Activated CD4-positive, alpha-beta T cell treated with anti-CD3 and anti-CD28 coated beads for 48 hours (primary cell): ENCODE measurements at places on chromosomes 2 and 18.

GRCh38 chr2:239239607-239240413, 161.0 kb downstream of the HDAC4 start:
- DNase-seq = no peak

DNA sequence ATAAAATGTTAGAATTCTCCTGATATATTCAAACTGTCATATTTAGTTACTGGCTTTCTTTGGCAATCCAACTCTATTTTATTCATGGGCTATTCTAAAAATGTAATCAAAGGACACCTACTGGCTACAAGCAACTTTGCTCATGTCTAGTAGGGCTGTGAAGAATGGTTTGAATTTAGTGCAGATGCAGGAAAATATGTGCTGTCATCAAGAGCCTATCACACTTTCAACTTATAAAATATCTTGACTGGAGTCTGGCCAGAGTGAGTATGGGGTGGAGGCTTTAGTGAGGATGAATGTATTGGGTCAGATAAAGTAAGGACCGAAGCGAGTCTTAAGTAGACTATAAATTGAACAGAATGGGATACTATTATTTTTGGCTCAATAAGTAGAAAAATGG, 343.4 kb upstream of the SPRED2 start:
- DNase-seq = no peak

DNA sequence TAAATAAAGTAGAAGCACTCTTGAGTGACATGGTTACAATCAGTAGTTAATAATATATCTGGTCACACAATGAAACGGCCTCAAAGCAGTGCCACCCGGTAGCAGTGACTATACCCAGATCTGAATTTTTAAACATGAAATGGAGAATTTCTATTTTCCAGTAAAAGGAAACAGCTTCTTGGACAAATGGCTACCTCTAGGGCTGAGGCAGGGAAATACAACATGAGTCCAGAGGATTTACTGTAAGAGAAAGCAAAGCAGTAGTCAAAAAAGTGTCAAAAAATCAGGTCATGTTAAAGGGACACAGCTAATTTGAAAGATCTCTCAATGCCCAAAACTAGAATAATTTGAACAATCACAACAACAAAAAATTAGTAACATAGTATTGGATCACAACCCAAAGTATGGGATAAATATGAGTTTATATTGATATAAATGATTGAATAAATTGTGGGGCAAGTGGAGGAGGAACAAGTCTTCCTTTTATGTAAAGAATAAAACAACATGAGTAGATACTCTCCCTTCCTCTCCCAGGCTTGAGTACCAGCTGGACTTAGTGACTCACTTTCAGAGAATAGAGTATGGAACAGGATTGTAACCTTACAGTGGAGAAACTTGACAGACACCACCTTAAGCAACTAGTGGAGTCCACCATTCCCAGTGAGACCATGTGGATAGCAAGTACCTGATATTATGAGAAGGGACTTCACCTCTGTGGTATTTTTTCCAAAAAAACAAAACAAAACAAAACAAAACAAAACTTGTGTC, 180.8 kb downstream of the MBD2 start:
- no peak for DNase-seq

- DNase-seq = no peak
Measured at GRCh38 chr2:135471106-135471505, 59.9 kb downstream of the ZRANB3 start.

- DNase-seq = no peak
Measured at GRCh38 chr2:19804639-19805260, 97.0 kb downstream of the TTC32 start.

DNA sequence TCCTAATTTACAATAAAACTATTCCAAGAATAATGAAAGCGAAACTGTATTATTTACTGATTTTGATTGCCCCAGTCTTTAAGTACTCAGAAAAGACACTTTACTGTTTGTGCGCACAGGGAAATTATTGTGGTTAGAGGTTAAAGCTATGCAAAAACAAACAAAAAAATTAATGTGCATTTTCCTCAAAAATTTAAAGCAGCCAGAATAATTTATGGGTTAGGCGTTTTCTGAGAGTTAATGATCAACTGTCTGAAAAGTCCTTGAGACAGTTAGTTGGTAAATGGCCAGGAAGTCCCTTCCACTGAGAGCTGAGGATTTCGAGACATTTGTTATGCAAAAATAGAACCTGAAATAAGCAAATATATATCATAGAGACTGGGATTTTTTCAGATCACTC, 143.3 kb downstream of the IRS1 start:
- no peak for DNase-seq

DNA sequence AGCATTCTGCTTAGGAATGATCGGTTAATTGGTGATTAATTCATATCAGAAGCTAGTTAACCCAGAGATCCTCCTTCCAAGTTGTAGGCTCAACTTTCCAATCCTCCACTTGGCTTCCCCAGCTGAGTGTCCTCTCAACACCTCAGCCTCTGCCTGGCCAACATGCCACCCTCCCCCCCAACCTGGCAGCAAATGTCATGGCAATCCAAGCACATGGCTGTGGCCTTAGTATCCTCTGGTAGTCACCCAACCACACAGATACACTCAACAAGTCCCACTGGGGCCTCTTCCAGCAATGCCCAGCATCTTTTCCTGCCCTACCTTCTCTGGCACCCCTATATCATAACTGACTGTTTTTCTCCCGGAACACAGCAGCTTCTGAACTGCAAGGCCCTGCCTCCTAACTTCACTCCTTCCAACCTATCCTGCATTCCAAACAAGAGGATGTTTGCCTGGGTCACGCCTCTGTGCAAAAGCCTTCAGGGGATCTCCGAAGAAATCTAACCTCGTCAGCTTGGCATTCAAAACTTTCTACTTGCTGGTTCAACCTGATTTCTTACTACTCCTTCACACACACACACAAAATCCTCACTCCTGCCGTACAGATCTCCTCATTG, 195.0 kb downstream of the CYP26B1 start:
- no peak for DNase-seq

- DNase-seq = no peak
Measured at GRCh38 chr2:234628953-234629352, 132.1 kb upstream of the ARL4C start.

DNA sequence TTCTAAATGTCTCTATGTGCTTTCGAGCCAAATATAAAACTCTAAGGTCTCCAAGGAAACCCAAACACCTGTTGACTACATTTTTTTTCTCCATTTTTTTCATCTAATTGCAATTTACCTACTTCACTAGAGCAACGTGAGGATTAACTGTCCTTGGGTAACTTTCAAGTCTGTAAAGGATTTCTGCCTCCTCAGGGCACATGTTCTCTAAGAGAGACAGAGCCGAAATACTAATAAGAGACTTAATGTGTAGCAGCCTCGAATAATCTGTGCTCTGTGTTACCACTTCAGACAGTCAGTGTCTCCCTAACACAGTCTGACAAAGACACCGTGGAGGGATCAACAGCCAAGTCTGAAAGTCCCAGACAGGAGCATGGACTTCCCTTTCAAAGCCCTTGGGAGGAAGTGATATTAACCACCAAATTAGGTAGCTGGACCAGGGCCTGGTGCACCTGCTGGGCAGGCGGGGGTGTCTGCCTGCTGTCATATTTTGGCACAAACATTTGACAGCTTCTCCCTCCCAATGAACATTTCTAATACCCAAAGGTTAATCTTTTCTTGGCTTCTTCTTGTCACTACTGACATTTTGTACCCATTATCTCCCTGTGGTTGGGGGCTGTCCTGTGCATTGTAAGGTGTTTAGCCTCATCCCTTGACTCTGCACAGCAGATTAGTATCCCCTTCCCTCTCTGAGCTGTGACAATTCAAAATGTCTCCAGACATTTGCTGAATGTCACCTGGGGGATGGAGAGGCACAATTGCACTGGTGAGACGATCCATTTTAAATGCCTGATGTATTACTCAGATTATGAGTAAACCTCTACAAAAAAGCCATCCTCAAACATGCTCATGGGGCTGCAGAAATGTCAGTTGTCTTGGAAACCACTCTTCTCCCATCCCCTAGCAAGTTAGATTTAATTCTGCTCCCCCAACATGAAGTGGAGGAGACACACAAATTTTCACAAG, 45.7 kb upstream of the LYPD1 start:
- no peak for DNase-seq

DNA sequence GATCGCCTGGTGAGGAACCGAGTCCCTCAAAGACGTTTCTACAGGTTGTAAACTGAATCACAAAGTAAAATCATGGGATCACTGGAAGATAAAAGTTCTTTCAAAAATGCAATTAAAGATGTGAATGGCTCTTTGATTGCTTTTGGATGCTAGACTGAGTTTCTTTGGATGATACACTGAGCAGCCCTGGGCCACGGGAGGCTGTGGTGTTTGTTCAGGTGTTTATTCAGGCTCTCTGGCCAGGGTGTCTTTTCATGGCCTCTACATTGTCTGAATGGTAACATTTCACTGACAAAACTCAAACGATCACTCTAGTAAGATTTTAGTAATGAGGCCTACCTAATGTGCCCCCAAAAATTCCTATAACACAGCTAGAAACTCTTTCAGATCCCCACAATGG, 48.4 kb upstream of the SPATS2L start:
- DNase-seq = no peak

DNA sequence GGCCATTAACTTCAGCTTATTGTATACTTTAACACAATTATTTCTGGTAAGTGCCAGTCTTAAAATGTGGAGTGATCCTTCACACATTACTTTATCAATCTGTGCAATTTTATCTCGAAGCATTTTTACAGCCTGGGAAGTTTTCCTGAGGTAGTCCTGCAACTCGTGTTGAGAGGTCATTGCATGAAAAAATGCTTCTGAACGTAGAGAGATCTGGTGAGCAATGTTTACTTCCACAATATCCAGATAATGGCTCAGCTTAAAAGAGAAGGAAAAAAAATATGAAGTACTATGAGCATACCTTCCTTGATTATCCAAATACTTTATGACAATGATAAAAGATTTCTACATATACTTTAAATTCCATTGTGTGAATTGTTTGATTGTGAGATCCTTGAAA, 57.0 kb downstream of the VPS54 start:
- no peak for DNase-seq

DNA sequence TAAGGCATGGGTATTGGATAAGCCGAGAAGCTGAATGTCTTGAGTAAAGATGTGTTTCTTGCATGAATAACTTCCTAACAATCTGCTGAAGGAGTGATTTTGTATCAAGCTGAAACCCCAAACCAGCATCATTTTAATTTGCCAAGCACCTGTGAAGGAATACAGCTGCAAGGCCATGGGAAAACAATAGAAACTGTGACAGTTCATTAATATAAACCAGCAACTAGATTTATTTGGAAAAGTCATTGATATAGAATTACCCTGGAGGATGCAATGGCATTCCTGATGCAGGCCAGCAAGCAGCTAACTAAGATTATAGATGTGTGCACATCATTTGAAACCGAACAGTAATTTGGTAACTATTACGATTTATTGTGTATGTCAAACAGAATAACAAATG, 155.7 kb upstream of the TCF4 start:
- DNase-seq = no peak

DNA sequence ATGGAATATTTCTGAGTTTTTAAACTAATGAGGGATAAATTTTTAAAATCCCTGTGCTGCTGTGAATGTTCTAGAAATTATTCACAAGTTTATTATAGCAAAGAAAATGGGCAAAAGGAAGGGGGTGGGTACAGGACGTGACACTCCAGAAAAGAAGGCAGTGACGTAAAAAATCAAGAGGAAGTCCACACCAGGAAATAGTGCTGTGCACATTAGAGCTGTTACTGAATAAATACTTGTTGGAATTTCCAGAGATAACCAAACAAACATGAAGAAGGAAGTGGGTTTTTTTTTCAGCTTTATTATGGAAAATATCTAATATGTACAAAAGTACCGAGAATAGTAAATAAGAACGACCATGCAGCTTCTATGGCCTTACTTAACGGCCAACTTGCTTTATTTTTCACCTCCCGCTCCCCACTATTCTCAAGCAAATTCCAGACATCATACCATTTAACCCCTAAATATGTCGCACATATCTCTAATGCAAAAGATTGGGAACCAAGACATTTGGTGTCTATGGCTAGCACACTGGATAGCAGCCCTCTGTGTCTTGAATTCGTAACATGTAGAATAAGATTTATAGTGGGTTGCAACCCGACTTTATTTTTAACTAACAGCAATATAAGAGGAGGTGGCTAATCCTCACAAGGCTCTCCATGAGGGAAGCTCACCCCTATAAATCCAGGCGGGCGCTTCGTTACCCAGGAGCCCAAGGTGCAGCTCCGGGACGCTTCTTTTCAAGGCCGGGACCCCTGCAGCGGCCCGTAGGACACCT, 580 bp upstream of the NDUFV2 start:
- no peak for DNase-seq
